ENCODE measurements at places on chromosomes 16 and 17. TPM values are rescaled to one million over a fixed set of nuclear protein-coding genes. Genes with fewer than 3 reads are reported as not detected.
A peak's percentile ranks its signal among the peaks of the same experiment; 100 is the strongest.

The AARSD1 gene
- total RNA-seq, result 11.9 TPM

The KRTAP3-2 gene
- not detected for total RNA-seq

The FAM20A gene
- 26.8 TPM for total RNA-seq

The SLC35G6 gene
- total RNA-seq, result not detected

The TMEM100 gene
- 40.2 TPM for total RNA-seq

The APOBR gene
- total RNA-seq, result 86.9 TPM

The TMEM220 gene
- not detected for total RNA-seq

The TMC7 gene
- 23.8 TPM for total RNA-seq

The MAF gene
- total RNA-seq, result 159 TPM

The ZNF423 gene
- total RNA-seq, result 1.3 TPM

The NFE2L1 gene
- 65.2 TPM for total RNA-seq

The NKD1 gene
- 284 TPM for total RNA-seq

The DYNLL2 gene
- total RNA-seq, result 20.9 TPM

DNA sequence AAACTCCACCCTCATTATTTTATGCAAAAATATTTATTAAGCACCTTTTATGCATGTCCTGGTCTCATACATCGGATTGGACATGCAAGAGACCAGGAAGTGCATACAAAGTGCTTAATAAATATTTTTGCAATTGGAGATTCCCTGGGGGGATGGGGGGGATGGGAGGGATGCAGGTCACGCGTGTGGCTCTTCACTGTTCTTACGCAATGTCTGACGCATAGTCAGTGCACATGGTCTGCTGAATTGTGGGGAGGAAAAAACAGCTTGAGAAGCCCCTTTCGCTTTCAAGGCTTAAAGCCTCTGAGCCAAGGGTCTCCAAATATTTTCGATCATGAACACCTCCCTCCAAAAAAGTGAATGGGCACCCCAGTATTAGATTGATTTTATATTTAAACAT lies 96.7 kb upstream of the XYLT1 start:
- no peak for DNase-seq

GRCh38 chr17:64007838-64008282 lies 9.7 kb downstream of the PRR29 start:
- DNase-seq, result no peak

DNA sequence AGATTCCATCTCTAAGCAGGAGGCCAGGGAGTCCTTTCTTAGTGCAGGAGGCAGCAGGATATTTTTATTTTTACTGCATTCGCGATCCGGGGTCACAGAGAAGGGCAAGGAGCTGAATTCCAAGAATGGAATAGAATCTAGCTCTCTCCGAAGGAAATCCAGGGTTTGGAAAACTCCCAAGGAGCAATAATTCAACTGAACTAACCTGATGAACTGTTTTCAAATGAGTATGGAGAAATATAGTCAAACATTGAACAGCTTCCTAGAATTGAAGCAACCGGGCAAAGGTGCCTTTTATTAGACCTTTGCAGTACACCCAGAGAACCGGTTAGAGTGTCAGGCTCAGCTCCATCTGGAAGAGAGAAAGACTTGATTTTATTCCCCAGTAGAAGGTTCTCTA lies 120.7 kb upstream of the MAF start:
- DNase-seq, result peak; percentile 42

GRCh38 chr17:81101614-81102306 lies 63.5 kb upstream of the PVALEF start:
- DNase-seq, result peak; percentile 88

DNA sequence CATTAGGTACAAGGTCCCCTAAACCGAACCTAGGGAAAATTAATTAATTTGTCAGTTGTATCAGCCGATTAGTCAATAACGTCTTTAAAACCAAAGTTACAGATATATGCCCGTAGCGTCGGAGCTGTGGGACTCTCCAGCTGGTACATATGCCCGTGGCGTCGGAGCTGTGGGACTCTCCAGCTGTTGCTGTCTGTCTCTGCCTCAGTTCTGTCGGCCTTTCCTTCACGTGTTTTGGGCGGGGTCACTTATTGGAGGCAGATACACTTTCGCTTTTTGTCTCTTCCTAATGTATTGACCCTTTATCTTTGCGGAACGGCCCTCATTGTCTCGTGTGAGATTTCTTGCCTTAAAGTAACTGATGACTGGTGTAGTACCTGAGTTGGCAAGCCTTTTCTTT lies 62.0 kb upstream of the ZNF750 start:
- DNase-seq, result no peak

DNA sequence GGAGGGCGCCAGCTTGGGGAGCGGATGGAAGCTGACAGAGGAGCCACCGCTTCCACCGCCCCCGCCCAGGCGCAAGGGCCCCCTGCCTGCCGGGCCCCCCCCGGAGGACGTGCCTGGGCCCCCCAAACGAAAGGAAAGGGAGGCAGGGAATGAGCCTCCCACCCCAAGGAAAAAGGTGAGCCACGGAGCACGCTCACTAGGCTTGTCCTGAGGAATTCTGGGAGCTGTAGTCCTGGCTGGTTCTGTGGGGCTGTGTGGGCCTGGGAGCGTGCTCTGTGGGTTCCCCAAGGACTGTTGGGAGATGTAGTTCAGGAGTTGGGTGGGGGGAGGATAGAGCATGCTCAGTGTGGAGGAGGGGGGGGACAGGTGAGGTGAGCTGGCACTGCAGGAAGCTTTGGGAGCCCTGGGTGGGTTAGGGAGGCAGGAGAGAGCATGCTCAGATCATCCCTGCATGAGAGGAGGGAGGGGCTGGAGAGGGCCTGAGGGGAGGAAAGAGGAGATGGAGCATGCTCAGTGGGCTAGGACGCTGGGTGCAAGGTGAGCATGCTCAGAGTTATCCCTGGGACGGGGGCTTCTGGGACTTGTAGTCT lies 4.5 kb downstream of the FBXL19 start:
- no peak for DNase-seq

GRCh38 chr16:79188115-79188738 lies 412.3 kb downstream of the MAF start:
- DNase-seq, result no peak

DNA sequence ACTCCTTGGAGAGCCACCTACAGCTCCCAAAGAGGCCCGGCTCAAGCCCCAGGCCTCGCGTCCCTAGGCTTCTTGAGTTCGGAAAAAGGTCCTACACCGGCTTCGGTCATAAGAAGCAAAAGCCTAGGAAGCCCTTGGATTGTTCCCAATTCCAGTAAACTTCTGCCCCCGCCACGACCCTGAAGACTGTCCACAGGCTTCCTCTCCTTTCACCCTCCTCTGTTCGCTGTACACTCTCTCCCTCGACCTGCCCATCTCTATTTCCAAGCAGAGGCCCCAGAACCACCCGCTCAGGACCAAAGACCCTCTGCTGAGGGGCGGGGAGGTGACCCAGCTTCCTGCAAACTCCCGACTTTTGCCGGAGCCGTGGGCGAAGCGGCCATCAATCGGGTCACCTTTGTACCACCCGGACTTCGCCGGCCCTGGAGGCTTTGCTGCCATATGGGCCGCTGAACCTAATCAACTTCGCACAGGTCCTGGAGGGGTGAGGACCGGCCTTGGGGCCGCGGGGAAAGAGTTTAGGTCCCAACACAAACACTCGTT lies 2.7 kb downstream of the HOXB2 start:
- DNase-seq, result no peak

DNA sequence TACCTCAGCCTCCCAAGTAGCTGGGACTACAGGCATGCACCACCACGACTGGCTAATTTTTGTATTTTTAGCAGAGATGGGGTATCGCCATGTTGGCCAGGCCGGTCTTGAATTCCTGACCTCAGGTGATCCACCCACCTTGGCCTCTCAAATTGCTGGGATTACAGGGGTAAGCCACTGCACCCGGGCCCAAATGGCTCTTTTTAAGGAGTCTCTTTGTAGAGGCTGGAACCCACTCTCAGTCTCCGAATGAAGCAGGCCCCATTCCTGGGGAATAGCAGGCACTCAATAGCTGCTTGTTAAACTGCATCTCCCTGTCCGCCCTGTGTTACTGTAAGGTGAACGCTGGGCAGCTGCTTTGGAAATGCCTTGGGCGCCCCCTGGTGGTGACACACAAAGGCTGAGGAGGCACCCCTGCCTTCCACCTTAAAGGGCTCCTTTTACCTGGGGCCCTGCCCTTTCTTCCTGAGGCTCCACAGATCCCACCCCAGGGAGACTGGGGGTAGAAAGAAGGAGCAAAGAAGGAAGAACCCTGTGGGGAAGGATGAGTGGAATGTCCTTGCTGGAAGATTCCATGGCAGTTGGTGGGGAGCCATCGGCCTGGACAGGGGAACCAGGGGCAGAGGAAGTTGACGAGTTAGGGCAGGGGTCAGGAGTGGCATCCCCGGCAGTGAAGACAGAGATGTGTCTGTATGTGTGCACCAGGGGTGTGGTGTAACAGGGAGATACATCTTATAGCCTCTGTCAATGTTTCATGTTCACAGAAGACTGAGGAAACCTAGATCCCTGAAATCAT lies 6.1 kb upstream of the SP2 start:
- peak; percentile 95 for DNase-seq

- DNase-seq, result peak; percentile 97
Measured at GRCh38 chr17:42980274-42980765, at the start of gene RUNDC1. RUNDC1 (plus strand) TSS chr17:42980565; CDS start chr17:42980577, 12 bp downstream.

- DNase-seq, result no peak
Measured at GRCh38 chr17:51298508-51299371, 38.4 kb downstream of the UTP18 start.

GRCh38 chr17:82435601-82436583 lies 14.7 kb downstream of the CYBC1 start:
- DNase-seq, result no peak

- no peak for DNase-seq
Measured at GRCh38 chr17:32504166-32504990, 17.6 kb downstream of the CDK5R1 start.

DNA sequence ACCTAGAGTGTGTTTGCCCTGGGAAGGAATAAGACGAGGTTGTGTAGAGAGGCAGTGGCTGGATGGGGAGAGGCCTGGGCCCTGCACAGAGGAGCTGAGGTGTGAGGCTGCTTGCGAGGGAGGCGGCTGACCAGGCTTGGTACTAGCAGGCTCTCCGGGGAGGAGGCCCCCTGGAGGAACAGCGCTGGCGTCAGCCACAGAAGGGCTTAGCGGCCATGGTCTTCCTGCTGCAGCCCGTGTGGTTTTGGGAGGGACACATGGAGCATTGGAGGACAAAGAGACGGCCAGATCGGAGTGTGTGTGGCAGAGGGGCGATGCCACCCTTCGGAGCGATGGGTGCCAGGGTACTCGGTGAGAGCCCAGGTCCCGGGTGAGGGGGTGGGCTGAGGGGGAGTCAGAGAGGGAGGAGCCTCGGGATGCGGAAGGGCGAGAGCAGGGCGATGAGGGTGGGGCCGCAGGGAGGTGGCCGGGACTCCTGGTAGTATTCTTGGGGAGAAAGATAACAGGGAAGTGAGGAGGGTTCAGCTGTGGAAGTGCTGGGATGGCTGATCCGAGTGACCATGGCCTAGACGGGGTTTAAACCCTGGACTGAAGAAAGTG lies 8.3 kb downstream of the BANP start:
- no peak for DNase-seq

Measured in stomach (tissue), 19 donors.